GM06990 (cell line): ENCODE measurements at places on chromosomes 2 and 18.
A peak's percentile ranks its signal among the peaks of the same experiment; 100 is the strongest.

DNA sequence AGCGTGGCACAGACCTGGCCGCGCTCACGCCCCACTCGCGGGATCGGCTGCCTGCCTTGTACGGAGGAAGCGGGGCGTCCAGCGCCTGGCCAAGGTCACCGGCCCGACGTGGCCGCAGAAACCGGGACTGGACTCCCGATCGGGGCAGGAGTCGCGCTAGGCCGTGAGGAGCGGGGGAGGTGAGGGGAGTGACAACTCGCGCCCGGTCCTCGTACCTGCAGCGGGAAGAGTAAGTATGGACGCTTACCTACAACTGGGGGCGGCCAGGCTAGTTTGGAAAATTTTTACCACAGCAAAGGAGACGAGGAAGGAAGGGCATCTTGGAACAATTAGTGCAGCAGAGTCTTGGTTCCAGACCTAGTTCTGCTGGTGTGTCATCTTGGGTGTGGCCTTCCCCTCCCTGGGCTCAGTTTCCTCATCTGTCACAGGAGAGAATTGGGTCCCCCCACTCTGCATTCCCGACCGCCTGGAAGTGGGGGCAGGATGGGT, 693 bp downstream of the UBE2F start:
- peak; percentile 29 for DNase-seq

GRCh38 chr2:9617296-9617695, 13.5 kb downstream of the YWHAQ start:
- DNase-seq, result no peak

DNA sequence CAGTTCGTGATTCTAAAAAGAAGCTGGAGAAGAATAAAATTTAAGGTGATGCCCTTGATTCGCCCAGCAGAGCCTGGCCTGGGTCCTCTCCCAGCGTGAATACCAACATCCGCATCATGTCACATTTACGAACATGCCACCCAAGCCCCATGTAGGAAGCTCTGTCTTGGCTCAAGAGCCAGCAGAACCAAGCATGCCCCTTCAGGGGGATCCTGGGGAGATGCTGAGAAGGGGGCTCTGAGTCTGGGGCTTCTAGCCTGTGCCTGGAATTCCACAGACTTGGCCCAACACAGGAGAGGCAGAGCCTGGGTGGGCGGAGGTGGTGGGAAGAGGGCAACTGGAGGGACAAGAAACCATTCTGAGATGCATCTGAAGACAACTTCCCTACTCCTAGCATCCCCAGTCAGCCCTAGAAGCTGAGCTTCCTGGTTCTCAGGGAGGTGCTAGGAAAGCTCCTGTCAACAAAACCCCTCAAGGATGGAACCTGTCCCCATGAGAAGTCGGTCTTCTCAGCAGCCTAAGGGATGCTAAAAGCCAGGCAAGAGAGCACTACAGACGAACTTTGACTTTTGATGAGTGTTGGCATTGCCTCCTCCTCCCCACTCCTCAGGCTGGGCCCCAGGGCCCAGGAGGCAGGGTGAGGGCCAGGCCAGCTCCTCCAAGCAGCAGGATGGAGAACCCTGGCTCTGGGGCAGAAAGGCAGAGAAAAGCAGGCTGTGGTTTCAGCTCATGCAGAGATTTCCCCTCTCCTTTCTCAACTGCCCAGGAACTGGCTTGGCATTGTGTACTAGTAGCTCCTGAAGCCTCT, 57.9 kb downstream of the POLR1A start:
- DNase-seq, result no peak

DNA sequence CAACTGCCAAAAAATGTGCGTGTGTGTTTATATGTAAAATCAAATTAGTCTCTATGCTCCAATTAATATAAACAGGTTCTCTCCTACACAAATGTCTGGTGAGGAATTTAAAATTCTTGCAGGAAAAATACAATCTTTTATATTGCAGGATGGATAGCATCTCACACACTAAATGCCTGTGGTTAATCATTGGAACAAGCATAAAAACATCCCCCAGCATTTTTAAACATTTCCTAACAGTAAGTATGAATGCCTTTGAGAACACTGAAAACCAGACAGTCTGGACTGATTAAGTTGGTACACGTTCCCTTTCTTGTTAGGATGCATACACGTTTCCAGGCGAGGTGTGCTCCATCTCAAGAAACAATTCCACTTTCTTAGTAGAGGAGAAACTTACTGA, 29.9 kb upstream of the PDE1A start:
- DNase-seq, result no peak

DNA sequence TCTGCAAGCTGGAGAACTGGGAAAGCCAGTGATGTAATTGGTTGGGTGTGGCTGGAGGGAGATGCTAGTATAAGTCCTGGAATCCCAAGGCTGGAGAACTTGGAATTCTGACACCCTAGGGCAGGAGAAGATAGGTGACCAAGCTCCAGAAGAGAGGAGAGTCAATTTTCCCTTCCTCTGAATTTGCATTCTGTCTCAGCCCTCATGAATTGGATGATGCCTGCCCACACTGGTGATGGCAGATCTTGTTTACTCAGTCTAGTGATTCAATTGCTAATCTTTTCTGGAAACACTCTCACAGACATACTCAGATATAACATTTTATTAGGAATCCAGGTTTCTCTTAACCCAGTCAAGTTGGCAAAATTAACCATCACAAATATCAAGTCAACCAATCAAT, 287.2 kb downstream of the RDH14 start:
- DNase-seq, result no peak
